ENCODE measurements at places on chromosomes 3 and 15.

DNA sequence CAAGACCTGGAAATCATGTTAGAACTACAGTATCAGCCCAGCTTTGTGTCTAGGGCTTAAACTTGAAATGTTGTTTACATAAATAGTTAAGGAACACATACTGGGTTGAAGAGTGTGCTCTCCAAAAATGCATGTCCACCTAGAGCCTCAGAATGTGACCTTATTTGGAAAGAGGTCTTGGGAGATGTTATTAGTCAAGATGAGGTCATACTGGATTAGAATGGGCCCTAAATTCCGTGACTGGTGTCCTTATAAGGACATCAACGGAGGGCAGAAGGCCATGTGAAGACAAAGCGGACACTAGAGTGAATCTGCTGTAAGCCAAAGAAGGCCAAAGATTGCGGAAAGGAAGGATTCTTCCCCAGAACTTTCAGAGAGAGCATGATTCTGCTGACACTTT is 759.2 kb upstream of the CFAP20DC start:
- DNase-seq: no peak

DNA sequence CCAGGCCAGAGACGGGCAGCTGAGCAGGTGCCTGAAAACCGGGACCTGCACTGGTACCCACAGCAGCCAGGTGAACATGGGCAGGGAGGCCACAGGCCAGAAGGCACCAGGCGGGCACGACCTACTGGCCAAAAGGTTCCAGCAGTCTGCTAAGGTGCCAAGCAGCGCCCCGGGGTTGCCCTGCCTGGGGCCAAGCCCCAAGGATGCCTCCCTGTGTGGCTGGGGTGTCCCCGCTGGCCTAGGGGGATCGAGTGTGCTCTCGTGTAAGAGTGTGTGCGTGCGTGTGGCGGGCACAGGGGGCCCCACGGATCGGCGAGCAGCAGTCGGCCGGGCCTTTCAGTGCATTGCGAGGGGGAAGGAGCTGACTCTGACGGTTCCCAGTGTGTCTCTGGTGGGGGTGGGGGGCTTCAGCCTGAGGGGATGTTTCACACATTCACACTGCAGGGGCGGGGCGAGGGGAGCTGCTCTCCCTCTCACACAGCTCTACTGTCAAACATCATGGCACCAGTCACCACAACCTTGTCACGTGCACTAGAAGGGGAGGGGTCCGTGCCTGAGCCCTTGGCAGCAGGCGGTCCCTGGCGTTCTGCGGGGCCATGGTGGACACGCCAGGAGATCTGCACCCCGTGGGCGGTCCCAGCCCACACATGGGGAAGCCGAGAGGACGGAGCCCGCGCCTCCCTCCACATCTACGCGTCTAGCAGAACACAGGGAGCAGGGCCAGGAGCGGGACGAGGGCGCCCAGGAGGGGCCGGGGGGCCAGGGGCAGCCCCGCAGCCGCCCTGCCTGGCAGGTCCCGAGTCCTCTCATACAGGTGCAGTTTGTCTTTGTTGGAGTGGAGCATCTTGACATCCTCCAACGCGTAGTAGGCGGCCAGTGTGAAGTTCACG is 44.5 kb downstream of the RGMA start:
- no peak for DNase-seq

DNA sequence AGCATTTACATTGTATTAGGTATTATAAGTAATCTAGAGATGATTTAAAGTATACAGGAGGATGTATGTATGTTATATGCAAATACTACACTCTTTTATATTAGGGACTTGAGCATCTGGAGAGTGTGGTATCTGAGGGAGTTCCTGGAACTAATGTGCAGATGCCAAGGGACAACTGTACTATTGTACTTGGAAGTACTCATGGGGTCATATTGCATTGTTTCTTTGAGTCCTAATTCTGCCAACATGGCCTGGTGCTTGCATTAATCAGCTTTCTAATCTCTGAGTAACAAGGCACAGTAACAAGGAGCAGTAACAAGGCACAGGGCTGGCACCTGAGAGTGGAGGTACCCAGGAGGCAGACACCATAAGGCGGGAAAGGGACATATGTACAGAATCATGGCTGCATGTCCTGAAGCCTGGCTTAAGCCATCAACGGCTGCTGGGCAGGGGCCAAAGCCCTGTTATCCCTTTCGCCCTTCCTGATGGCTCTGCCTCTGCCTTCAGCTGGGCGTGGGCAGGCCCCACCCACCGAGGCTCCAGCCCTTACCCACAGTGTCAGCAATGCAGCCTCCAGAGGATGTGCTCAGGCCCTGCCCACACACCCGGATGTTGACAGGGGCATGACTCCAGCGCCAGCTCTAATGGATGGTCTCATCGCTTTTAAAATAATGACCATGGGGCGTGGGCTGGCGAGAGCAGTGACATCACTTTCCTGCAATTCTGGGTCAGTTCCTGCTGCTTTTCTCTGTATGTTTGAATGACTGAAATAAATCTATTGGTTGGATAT is 22.9 kb downstream of the CEMIP start:
- no peak for DNase-seq

DNA sequence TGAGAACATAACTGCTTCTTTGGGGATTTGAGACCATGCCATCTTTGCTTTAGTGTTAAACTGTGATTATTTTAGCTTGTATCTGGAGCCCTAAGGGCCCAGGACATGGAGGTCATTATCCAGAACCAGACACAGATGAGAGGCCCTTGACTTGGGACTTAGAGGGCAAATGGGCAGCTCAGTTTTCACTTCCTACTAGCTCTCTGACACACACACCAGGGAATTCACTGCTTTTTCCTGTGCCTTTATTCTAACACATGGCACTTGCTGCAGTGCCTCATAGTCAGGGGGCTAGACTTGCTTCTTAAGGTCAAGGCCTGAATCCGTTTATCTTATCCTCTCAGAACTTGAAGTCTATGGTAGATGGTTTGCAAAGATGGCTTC is 33.3 kb downstream of the AMOTL2 start:
- no peak for DNase-seq

- DNase-seq: no peak
Observed at GRCh38 chr3:9721015-9721699, 10.4 kb upstream of the BRPF1 start.

GRCh38 chr3:184836090-184836822 is 24.3 kb downstream of the VPS8 start:
- DNase-seq: no peak

DNA sequence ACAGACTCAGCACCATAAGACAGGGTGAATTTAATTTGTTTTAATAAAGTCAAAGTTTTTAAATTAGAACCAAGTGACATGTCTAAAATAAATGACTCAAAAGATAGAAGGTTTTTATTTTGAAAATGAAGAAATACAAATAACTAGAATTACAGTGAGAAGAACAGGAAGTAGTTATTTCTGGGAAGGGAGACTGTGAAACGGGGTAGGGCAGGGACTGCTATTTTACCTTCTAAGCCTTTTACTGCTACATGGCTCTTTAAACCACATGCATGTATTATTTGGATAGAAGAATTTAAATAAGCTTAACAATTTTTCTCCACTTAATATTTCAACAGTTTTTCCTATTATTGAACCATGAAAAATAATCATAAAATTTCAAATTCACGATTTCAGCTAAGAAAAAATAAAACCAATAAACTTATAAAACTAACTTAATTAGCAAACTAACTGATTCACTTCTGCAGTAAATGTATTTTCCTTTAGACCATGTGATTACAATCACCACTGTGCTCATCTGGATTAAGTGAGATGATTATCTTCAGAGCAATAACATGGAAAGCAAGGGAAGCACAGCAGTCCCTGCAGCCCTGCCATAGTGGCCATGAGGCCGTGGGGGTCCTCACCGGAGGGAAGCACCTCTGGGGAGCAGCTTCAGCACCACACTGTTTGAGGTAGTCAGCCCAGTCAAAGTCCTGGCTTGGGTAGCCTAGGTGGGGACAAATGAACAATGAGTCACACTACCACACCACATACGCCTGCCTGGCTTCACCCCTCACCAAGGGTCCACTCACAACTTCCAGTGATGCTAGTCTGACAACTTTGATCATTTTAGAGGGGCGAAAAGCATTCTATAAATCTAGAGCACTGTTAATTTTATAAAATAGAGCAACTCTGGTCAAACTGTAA is 28.3 kb upstream of the STIMATE start:
- no peak for DNase-seq
